Stimulated activated CD8-positive, alpha-beta memory T cell treated with anti-CD3 and anti-CD28 coated beads, Interleukin-15, amount 100 ng/mL, for 48 hours (primary cell): ENCODE measurements at places on chromosomes 5 and 9.

DNA sequence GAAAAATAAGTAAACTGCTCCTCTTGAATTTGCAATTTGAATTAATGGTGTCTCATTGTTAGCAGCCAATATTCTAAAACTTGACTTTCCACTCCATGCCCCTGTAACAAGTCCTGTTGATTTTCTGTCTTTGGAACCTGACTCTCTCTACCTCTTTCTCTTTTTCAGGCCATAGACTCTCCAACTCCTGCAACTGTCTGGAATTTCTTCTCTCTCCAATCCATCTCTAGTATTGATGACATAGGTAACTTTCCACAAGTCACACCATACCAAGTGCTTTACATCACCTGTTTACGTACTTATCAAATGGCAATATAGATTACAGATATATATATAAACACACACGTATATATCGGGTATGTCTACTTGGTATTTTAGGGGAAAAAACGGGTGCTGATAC lies 923 bp downstream of the C5orf34 start:
- DNase-seq, result no peak

DNA sequence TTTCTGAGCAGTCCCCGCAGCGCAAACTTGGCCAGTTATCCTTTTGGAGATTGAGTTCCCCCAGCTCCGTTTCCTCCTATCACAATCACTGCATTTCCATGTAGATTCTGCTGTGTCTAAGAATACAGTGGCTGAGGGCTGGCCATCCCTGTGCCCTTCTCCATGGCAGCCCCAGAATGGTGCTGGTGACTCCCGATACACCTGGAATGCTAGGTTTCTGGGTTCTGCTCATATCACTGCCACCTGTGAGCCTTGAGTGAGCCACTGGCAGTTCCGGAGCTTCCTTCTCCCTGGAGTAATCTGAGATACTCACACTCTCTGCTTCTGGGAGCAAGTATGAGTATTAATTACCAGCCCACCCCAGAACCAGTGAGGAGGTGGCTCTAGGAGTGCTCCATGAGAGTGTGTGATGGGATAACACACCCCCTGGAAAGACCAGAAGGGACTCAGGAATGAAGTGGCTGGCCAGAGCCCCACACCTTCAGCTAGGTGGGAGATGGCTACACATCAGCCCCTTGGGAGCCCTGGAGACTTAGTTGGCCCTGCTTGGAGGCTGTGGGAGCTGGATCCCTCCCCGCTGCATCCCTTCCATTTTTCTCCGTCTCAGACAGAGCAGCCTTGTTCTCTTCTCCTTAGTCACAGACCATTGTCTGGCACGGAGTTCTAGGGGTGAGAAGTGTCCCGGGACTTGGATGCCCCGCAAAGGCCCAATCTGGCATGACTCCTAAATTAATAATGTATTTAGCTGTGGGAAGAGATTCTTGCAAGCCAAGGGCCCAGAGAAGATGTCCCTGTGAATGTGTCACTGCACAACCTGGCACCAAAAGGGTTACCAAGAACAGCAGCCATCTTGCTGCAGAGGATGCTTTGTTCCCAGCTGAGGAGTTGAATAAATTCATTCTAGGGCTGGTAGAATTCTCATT lies 4.9 kb downstream of the PCDHGC5 start:
- DNase-seq, result no peak

DNA sequence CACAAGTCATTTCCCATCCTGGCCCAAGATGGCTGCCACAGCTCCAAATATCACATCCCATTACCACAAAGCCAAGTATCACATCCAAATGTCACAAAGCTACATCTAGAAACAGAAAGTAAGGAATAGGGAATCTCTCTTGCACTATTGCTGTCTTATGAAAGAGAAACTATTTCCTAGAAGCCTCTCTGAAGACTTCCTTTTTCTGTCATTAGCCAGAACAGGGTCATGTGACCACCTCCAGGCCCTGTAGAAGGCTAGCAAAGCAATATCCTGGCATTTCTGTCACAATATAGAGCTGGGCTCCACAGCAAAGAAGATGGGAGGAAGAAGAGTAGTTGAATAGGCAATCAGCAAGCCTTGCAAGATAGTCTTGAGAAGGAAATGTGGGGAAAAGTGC lies 99.2 kb downstream of the SH3TC2 start:
- no peak for DNase-seq

DNA sequence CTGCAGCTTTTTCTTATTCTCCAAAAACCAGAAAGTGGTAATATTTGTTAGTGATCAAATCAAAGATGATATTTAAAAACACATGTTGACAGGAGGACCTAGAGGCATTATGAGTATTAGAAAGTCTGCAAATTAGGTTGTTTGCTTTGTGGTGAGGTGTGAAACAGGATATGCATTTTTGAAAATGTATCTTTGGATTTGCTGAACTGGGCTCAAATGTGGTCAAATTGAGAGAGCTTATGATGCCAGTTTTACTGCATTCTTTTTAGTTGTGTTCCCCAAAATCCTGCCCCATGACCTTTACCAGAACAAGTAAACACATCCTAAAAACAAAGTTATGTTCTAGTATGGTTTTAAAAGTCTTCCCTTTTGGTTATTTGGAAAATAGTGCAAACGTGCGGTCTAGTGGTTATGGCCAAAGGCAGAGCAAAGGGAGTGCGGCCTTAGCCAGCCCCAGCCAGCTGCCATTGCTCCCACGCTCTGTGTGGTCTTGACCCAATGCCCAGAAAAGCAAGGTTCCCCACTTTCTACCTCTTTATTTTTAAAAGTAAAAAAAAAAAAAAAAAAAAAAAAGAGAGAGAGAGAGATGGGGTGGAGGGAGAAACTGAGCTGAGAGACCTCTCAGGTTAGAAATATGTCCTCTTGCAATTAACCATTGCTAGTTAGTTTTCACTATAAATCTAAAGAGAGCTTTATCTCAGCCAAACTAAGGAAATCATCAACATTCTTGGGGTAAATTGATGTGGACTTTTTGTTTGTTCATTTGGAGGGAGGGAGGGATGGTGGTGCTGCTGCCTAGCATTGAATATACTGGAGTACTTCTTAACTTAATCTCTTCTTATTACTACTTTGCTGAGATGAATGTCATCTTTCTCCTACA lies 176.6 kb downstream of the ARHGAP26 start:
- no peak for DNase-seq

- no peak for DNase-seq
Measured at GRCh38 chr5:137431051-137431450, 68.1 kb downstream of the SPOCK1 start.

DNA sequence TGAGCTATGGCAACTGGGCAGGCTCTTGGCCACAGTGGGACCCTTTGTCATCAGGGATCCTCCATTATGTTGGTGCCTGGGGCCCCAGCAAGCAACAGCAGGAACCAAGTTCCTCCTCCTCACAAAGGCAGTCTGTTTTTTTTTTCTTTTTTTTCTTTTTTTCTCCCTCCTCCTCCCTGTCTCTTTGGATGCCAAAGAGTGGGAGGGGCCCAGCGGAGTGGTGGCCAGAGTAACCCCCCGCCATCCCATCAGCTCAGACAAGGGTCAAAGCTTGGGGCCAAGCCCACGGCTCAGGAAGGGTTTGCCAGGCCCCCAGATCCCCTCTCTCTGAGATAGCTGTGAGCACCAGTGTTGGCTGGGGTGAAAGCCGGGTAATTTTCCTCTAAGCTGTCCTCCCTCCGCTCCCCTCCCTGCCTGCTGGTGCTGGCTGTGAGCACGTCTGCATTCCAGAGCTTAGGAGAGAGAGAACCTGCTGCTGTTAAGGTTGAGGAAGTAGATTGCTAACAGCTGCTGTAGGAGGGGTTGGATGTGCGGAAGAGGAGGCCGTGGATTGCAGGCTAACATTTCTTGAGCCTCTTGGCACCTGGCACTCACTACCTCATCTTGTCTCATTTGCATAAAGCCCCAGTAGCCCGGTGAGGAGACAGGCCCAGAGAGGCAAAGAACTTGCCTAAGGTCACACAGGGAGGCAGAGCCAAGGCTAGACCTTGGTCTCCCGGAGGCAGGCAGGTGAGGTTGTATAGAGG lies 21.2 kb downstream of the GSN start:
- DNase-seq, result no peak

- no peak for DNase-seq
Measured at GRCh38 chr5:142375944-142376411, 51.2 kb upstream of the SPRY4 start.

DNA sequence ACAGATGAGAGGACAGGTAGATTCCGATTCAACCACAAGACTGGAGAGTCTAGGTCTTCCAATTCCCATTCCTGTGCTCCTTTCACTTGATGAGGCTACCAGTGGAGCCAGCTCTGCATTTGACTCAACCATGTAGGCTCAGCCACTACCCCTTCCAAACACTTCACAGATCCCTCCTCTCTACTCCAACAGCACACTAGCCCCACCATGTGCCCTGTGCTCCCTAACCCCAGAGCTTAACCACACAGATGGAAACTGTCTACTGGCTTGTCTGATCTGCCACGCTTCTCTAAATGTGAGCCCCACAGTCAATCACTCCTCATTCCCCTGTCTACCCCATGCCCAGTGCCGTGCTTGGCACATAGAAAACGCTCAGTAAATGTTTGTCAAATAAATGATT lies 508.2 kb downstream of the CDK5RAP2 start:
- DNase-seq, result no peak

- no peak for DNase-seq
Measured at GRCh38 chr9:131649646-131650045, 90.2 kb downstream of the RAPGEF1 start.

GRCh38 chr5:10111571-10111970 lies 138.1 kb downstream of the ATPSCKMT start:
- no peak for DNase-seq

DNA sequence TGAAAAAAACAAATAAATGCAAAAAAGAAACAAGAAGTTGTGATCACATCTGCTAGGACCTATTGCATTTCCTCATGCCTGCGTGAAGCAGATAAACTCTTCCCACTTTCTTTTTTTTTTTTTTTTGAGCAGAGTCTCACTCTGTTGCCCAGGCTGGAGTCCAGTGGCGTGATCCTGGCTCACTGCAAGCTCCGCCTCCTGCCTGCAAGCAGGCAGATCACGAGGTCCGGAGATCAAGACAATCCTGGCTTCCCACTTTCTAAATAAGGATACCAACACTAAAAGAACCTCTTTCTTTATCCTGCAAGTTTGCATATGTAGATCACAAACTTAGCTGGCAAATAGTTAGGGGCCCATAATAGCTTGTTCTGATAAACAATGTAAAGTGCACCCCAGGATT lies 128.6 kb downstream of the ASTN2 start:
- no peak for DNase-seq
